ENCODE measurements at places on chromosomes 7 and 10.

GRCh38 chr10:30346131-30346530, 2.9 kb downstream of the MTPAP start:
- DNase-seq, result no peak

DNA sequence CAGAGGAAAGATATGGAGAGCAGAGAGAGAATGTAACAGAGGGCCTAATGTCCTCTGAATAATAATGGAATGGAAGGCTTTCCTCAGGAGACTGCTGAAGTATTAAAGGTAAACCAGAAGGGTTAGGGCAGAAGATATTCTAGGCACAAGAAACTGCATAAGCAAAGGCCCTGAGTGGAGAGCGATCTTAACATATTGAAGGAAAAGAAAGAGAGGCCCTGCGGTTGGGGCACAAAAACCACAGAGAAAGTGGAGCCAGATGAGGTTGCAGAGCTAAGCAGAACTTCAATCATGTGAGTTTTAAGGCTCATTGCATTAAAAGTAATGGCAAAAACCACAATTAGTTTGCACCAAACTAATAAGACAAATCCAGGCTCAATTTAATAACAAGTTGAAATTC, 115.8 kb upstream of the VSTM2A start:
- no peak for DNase-seq

- DNase-seq, result no peak
Observed at GRCh38 chr7:5671046-5671445, 110.4 kb downstream of the RNF216 start.

DNA sequence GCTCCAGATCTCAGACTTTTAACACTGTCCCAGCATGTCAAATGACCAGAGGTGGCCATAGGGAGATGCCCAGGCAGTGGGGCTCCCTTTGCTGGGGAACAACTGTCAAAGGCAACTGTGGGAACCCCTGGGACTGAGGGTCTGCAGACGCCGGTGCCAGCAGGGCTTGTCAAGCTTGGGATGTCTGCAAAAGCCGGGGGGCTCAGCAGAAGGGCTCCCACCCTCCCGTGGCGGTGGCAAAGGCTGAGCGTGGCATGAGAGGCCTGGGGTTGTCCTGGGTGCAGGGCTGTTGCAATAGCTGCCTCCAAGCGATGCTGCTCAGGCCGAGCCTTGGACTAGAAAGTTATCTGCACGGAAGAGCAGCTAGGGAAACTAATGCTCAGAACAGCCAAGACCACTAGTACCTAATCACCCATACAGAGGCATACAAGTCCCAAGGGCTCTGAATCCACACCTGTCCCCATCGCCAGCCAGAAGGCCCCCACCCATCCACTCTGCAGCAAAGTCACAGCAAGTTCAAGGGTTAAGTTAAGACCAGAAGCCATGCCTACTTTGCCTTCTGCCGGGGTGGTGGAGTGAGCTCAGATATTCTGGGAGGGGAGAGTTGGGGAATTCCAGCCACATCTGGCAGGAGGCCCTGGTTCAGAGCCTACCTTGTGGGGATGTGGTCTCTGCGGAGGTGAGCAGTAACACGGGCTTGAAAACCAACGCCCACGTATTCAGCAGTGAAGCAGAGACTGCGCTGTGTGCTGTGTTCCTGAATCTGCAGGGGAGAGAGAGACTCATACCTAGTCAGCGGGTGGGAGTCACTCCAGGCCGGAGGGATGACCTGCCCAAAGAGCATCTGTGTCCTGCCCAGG, 4.6 kb downstream of the SH2B2 start:
- no peak for DNase-seq

- no peak for DNase-seq
Observed at GRCh38 chr10:101897633-101898032, 54.0 kb upstream of the KCNIP2 start.

- no peak for DNase-seq
Observed at GRCh38 chr10:88270871-88271713, 312.0 kb downstream of the RNLS start.

DNA sequence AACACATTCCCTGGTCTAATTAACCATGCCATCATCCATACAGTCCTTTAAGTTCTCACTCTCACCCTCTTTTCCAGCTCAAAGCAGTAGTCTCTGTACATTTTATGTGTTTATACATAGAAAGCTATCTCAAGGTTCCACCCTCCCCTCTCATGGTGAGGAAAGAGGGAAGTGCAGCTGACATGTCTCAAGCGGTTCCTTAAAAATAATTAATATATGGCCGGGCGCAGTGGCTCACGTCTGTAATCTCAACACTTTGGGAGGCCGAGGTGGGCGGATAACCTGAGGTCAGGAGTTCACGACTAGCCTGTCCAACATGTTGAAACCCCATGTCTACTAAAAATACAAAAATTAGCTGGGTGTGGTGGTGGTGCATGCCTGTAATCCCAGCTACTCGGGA, 36.7 kb downstream of the ZC3HAV1 start:
- DNase-seq, result no peak

- no peak for DNase-seq
Observed at GRCh38 chr7:96440328-96440727, 118.4 kb upstream of the SLC25A13 start.

- DNase-seq, result no peak
Observed at GRCh38 chr10:29569795-29570194, 65.0 kb downstream of the SVIL start.

- no peak for DNase-seq
Observed at GRCh38 chr10:24822590-24822989, 98.9 kb upstream of the ARHGAP21 start.

- no peak for DNase-seq
Observed at GRCh38 chr7:139827042-139827441, 2.0 kb upstream of the TBXAS1 start.

GRCh38 chr10:62559481-62560200, 185.5 kb downstream of the ZNF365 start:
- DNase-seq, result no peak

All from NCI-H524 treated with DMSO at 0.1 percent for 48 hours (cell line).